ENCODE measurements at places on chromosomes 1 and 21.
A peak's percentile ranks its signal among the peaks of the same experiment; 100 is the strongest.

GRCh38 chr1:184476187-184476586 lies 89.4 kb downstream of the C1orf21 start:
- no peak for DNase-seq

DNA sequence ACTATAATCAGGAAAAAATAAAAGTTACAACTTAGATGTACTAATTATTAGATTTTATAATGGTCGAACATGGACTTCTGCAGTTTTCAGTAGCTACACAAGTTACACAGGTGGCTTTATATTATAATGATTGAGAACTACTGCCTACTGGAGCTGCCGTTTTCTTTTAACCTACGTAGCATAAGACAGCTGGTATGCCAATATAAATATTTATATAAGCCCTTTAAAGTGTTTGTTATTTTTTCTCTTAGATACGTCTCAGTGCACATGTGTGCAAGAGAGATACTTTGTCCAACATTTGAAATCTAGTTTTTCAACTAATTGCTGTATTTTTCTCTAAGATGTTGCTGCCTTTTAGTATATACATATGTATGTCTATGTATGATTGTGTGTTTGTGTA lies 42.4 kb downstream of the PDC start:
- DNase-seq, result no peak

- DNase-seq, result no peak
Observed at GRCh38 chr1:179029321-179029759, 3.6 kb downstream of the FAM20B start.

DNA sequence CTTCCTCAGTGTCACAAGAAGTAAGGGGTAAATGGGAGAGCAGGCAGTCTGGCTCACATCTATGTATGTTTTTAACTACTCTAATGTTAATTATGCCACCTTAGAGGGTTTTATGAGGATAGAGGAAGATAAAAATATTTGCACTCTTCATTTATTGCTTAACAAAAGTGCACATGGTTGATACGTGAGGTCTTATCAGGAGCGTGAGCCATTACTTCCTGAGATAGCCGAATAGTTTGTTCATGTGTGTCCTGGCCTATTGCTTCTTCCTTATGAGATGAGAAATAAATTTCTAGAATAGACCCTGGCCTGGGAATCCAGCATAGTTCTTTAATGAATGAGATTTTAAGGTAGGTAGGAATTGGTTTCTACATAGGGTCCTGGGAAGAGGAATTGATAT lies 471.1 kb upstream of the B3GALT2 start:
- DNase-seq, result no peak

- DNase-seq, result no peak
Observed at GRCh38 chr21:46633566-46633965, 1.9 kb upstream of the PRMT2 start.

GRCh38 chr1:23742670-23743286 lies 493 bp upstream of the ELOA start:
- DNase-seq, result peak; percentile 79

DNA sequence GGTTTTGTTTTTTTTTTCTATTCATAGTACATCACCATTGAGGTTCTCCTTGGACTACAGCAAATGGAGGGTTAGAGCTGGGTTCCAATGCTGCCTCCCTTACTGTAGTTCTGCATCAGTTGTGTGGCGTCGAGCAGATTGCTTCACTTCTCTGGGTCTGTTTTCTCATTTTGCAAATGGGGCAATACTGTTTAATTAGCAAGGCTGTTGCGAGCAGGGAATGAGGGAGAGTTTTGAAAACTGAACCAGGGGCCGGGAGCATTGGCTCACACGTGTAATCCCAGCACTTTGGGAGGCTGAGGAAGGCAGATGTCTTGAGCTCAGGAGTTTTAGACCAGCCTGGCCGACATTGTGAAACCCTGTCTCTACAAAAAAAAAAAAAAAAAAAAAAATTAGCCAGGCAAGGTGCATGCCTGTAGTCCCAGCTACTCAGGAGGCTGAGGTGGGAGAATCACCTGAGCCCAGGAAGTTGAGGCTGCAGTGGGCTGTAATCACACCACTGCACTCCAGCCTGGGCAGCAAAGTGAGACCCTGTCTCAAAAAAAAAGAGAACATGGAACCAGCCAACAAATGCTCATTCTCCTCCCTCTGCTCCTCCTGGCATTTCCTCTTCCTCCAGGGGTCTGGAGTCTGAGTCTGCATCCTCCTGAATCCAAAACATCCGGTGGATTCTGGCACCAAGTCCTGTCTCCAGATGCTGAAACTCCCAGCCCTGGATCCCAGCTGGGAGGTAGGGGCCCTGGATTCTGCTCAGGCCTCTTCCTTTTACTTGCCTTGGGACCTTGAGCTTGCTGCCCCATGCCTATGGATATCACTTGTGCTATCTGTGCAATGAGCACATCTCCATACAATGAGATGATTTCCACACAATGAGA lies 3.7 kb upstream of the PLOD1 start:
- no peak for DNase-seq

DNA sequence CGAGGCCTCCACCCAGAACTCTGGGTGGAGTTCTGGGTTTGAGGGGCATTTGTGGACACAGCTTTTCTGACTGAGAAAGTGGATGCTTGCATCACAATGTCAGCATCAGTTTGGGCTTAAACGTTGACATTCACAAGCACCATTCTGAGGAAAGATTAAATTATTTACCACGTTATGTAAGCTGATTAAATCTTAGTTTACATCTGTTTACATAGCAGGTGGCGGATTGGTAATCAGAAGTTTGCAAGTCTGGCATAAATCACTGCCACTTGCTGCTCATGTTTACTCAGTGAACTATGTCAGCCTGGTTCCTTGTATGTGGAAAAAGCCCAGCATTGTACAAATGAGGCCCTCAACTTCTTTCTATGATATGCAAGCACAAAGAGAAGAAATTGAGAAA lies 310.1 kb downstream of the PAPPA2 start:
- no peak for DNase-seq

DNA sequence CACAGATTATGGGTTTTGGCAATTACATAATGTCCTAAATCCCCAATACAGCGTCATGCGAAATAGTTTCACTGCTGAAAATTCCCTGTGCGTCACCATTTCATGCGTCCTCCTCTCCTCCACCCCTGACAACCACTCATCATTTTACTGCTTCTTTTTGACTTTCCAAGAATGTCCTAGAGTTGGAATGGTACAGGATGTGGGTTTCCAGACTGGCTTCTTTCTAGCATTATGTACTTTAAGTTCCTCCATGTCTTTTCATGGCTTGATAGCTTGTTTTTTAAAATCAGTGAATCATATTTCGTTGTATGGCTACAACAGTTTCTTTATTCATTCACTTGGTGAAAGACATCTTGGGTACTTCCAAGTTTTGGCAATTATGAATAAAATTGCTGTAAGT lies 7.4 kb downstream of the NBPF3 start:
- no peak for DNase-seq

DNA sequence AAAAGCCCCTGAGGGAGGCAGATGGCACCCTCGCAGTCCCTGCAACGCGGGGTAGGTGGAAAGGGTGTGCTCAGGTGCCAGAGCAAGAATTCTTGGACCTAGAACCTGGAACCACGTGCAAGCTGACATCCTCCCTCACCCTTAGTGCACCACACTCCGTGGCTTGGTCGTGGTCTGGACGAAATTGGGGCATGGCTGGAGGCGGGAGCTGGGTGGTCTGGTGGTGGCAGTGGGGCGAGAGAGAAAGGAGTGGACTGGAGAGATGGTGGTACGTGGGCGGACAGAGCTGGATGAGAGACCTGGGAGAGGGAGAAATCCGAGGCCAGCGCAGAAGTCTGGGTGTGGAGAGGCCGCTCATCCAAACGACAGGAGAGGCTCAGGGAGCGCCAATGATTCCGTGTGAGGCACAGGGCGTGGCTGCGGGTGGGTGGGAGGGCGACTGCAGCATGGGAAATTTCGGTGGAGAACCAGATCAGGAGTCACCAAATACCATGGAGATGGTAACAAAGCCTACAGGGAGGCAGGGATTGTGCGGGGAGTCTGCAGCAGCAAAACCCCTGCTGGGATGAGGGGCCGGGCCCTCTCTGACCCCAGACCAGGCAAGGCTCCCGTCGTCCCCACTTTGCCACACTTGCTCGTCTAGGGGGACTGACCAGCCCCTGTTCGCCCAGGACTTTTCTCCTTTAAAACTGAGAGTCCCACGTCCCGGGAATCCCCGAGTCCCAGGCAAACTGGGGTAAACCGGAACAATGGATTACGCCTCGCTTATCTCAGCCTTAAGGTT lies 31.9 kb downstream of the CDCP2 start:
- DNase-seq, result no peak

DNA sequence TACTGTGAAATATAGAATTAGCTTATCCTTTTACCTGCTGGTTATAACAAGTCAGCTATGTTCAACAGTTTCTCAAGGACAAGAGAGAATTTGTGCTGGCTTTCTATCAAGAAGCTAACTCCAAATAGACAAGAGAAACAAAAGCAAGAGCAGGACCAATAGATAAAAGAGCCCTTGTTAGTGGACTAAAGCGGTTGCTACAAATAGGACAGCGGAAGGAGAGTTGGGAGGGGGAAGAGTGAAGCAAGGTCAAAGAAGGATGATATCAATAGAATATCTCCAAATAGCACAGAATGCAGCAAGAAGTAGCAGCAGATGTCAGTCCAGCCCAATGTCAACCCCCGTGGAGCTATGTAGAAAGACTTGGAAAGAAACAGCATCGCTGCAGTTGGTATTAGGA lies 53.0 kb upstream of the AKT3 start:
- no peak for DNase-seq

DNA sequence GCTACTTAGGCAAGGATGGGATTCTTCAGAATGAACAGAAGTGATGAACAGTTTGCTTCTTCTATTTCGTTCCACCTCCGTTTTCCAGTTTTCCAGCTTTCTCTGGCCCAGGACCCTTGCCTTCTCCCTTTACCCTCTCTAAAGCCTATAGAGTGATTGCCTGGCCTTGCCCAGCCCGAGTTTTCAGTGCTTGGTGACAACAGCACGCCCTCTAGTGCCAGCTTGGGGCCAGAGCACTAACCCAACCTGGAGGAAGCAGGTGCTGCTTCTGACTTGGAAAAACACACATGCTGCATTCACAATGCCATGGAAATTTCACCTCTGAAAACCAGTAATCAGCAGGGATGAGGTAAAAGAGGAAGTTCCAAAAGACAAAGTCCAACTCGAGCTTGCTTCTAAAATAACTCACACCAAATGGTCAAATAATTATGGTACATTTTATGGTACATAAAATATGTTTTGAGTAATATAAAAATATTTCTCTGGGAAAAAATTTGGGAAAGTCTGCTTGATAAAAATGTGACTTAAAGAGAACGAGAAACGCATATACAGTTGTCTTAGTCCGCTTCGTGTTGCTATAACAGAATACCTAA lies 26.1 kb downstream of the UBE2T start:
- peak; percentile 58 for DNase-seq

DNA sequence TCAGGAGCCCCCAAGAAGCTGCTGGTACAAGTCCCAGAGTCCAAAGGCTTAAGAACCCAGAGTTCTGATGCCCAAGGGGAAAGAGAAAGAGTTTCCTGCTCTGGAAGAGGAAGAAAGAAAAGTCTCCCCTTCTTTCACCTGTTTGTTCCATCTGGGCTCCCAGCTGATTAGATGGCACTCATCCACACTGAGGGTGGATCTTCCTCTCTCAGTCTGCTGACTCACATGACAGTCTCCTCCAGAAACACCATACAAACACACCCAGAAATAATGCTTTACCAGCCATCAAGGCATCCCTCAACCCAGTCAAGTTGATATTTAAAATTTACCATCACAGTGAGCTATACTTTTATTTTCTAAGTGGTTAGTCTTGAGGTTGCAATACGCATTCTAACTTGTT lies 257.9 kb downstream of the PAPPA2 start:
- no peak for DNase-seq

- no peak for DNase-seq
Observed at GRCh38 chr1:55640708-55641473, 425.7 kb upstream of the USP24 start.

DNA sequence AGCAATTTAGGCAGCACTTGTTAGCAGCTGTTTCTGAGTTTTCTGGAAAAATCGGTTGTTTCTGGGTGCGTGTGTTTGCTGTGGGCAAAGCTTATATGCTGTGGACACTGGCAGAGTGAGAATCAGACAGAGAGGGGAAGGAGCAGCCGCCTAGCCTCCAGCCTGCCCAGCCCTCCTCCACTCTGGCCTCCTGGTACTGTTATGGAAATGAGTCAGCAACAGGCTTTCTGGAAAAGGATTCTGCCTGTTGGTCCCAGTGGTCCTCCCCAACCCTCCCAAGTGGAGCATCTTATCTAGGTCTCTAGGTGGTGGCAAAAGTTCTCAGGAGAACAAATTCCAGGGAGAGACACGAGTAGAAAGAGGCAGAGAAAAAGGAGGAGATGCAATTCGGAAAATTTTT lies 42.2 kb upstream of the GOLT1A start:
- DNase-seq, result no peak

DNA sequence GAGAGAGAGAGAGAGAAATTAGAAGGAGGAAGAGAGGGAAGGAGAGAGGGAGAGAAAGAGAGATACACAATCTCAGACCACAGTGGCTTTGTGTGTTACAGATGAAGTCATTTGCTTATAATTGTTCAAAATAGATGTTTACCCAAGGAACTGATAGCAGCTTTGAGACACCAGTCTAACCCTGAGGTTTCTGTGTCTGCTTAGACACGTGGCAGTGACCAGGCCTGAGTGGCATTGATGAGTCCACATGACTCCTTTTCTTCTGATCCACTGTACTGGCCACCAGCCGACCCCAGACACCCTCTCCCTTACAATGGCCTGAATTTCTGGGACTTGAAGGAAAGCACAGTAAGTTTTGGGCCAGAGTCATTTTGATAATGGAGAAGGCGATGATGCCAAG lies 104.9 kb downstream of the DUSP10 start:
- DNase-seq, result no peak

- no peak for DNase-seq
Observed at GRCh38 chr1:61202854-61203598, 120.7 kb downstream of the NFIA start.

- no peak for DNase-seq
Observed at GRCh38 chr1:147919896-147920295, 8.3 kb upstream of the GPR89B start.

DNA sequence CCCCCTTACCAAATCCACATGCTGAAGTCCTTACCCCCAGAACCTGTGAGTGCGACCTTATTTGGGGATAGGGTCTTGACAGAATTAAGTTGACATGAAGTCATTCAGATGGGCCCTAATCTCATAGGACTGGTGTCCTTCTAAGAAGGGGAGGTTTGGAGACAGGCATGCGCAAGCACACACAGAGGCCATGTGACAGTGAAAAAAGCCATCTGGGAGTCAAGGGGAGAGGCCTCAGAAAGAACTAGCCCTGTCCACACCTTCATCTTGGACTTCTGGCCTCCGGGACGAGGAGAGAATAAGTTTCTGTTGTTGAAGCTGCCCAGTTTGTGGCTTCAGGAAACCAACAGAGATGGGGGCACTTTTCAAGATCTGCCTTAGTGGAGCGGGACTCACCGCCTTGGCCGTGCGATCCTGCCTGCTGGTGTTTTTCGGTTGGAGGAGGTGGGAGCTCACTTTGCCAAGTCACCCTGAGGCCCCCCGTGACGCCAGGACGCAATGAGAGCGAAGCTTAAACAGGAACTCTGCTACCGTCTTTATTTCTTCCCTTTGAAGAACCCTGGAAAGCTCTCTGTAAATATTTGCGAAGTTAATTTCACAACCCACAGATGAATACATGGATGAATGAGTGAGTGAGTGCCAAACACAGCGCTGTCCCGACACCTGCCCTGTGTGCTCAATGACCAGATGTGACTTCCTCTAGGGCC lies 42.5 kb upstream of the C1orf174 start:
- no peak for DNase-seq

Measured in right kidney (tissue), 9 donors.